ENCODE measurements at places on chromosomes 1 and 21.
A peak's percentile ranks its signal among the peaks of the same experiment; 100 is the strongest.

- peak; percentile 14 for DNase-seq
Measured at GRCh38 chr1:184838504-184838951, 83.9 kb upstream of the EDEM3 start.

DNA sequence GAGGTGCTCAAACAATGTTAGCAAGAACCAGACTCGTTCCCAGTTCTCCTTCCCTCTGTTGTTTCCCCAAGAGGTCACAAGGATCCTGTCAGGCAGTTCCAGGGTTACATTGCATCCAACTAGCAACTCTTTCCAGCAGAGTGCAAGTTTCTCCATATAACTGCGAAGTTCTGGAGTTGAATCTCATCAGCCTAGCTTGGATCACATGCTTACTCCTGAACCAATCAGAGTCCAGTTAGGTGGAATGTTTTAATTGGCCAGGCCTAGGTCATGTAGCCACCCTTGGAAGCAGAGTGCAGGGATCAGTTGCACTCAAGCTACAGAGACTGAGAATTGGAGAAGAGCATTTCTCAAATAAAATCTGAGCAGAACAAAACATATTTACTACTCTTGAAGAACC lies 15.9 kb upstream of the PIK3R3 start:
- DNase-seq: no peak

DNA sequence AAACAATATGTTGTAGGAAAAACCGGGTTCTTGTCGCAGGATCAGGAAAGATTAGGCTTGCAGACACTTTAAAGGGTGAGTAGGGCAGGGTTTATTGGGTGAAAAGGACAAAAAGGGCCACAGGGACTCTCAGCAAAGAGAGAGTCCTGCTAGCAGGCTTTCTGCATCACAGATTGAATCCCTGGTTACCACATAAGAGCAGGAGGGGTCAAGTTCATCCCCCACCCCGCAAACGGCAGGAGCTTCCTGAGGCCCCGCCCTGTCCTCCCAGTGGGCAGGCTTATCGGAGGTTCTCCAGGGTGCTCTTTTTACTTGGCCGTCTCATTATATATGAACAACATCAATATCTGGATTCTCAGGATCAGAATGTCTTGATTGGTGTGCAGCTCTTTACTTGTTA lies 47.7 kb downstream of the SYCP1 start:
- DNase-seq: no peak

GRCh38 chr1:116075990-116076389 lies 35.2 kb upstream of the MAB21L3 start:
- no peak for DNase-seq

DNA sequence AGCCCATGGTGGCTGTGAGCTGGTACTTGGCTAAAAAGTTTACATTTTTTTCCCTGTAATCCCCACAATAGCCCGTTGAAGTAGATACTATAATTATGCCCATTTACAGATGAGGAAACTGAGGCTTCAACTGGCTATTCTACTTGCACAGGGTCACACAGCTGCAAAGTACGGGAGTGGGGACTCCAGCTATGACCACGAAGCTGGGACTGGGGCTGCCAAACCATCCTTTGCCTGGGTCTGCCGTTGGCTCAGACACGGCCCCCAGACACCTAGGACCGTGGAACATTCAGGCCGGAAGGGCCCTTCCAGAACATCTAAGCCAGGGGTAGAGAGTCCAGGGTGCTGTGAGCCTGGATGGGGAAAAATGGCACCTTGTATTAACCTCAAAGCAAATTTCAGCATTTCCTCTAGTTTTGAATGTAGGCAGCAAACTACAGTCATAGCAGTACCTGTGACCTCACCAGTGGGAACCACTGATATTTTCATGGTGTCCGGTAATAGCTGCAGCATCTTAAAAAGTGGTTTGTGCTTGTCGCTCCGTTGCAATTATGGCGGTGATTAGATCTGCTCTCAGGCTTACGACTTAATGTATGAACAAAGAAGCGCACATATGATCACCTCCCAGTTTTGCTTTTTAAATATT lies 4.3 kb downstream of the TP73 start:
- DNase-seq: no peak

- DNase-seq: no peak
Measured at GRCh38 chr1:11053758-11054137, 6.1 kb downstream of the SRM start.

DNA sequence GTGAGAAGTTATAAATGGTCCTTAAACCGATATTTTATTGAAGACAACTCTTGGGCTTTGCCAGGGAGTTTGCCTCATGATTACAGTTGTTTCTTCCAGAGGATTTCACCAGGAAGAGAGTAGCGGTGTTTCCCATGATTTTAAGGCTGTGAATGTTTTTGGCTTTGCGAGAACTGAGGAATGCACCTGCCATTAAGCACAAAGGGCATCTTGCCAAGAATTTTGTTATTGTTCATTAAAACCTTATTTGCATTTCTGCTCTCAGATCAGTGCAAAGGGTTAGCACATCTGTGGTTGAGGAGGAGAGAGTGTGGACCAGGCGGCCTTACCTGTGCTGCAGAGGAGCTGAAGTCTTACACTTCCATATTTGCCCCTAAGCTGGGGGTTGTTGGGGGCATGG lies 13.8 kb downstream of the CNIH3 start:
- no peak for DNase-seq

- no peak for DNase-seq
Measured at GRCh38 chr1:166172106-166172505, 5.3 kb upstream of the FAM78B start.

DNA sequence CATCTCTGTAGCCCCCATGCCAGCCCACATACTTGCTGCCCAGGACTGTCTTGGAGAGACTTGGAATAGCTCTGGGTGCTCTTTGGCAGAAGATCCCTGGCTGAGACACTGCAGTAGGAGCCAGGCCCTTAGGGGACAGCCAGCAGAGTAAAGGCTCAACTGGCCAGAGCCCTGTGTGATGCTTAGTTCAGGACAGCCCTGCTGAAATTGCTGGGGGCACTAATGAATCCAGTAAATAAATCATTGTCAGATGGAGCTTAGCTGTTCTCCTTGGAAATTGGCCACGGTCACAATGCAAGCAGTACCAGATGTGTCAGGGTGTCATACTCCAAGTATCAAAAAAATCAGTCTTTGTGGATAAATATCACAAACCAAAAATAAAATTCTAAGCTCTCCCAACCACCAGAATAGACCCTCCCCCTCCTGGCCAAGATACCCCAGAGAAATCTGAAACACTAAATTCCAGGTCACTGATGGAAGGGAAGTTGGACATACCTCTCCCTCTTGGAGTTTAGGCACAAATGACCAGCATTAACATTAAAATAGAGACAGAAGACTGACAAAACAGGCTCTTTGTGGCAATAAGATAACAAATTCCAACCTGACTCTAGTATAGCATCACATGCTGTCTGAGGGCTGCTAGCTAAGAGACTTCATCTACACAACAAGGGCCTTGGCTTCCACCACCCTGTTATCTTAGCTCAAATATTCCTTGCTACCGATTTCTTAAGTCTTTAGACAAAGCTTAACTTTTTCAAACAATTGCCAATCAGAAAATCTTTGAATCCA lies 83.2 kb upstream of the DNAH14 start:
- DNase-seq: no peak

GRCh38 chr1:109111386-109112055 lies 2.4 kb upstream of the ELAPOR1 start:
- DNase-seq: no peak

GRCh38 chr1:1273512-1274298 lies at the start of gene UBE2J2:
Gene UBE2J2 (minus strand): TSS chr1:1273854. CDS start chr1:1267992, 5,862 bp downstream.
- DNase-seq: peak; percentile 93

GRCh38 chr1:62210960-62211359 lies 16.3 kb downstream of the L1TD1 start:
- DNase-seq: no peak

GRCh38 chr1:209590405-209590804 lies 6.9 kb downstream of the CAMK1G start:
- no peak for DNase-seq

DNA sequence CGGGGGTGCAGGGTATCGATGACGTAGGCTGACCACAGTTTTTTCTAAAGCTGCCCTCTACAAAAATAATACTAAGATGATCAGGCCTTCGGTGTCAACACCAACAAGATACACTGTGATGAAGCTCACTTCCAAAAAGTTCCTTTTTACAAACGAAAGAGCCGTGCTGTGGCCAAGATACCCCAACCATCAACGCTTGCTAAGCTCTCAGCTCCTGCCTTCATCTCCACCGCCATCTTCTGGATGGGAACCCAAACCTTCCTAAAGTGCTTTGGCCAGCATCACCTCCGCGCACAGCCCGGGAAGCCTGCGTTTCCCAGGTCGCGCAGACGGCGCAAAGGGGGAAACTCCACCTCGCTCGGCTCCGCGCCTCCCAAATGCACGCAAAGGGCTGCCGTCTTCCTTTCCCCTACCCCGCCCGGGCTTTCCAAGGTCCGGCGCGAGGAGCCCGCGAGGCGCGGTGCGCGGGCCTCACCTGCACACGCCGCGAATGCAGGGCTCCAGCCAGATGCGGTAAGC lies 541 bp downstream of the USP48 start:
- peak; percentile 56 for DNase-seq

GRCh38 chr21:28703861-28704260 lies 288.8 kb downstream of the LTN1 start:
- DNase-seq: no peak

DNA sequence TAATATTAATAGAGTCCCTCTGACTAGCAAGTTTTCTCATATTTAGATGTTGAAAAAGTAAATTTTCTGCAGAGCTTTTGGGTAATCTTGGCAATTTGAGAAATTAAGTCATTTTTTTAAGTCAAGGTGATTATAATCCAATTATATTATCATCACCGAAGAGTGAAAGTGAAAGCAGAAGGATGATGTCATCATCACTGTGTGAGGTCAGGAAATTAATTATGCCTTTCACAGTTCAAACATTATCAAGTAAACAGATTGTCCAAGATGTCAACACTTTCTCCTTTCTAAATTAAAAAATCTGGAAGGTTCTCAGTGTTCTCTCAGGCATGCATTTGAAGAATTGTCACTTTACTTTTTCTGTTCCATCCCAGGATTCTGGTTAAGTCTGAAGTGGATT lies 296.0 kb downstream of the TBX15 start:
- DNase-seq: no peak

- no peak for DNase-seq
Measured at GRCh38 chr1:29674627-29675326, 438.5 kb downstream of the PTPRU start.

DNA sequence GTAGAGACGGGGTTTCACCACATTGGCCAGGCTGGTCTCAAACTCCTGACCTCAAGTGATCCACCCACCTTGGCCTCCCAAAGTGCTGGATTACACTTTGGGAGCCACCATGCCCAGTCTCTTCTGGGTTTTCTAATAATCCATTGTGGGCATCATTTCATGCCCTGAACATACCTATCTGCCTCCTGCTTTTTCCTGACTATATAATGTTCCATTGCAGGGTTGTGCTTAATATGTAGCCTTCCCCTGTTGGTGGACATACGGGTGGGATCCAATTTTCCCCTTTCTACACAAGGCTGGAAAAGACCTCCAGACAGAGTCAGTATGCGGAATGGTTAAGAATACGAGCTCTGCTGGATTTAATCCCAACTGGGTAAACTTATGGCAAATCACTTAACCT lies 3.5 kb upstream of the ZNF683 start:
- no peak for DNase-seq

GRCh38 chr1:145879775-145880174 lies 5.9 kb downstream of the ANKRD35 start:
- no peak for DNase-seq

DNA sequence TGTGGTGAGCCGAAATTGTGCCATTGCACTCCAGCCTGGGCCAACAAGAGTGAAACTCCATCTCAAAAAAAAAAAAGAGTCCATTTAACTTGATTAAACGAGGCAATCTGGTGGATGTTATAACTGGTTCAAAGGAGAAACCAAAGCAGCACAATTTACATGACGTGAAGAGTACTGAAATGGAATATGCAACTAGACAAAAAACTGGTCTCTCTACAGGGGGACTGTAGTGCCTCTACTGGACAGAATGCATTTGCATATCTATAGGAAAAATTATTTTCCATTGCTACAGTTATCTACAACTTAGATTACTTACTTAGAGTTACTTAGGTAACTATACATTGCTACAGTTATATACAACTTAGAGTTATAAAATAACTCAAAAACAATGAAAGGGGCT lies 2.7 kb upstream of the CAPN2 start:
- DNase-seq: no peak

DNA sequence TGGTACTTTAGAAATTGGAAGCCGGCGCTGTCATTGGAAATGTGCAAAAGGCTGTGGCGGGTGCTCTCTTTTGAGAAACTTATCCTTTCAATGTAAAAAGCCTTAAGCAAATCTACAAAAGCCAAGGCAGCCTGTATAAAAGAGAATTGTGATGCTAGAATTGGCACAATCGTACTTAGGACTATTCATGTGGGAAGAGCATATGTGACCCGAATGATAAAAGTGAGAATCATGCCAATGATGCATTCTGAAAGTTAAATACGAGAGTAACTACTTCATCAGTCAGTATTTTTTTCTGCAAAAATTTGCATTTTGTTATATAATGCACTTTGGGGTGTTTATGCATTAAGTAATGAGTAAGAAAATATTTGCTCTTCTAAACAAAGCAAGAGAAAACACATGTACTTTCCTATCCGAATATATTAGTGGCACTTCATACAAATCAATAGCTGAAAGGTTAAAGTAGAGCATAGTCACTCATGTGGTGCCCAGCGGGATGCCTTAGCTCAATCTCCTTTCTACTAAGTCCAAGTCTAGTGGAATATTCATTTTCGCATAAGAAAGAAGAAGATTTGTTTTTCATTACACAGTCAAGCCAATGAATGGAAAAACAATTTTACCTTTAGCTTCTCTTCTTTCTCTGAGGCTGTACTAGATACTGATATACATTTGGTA lies 1256.6 kb upstream of the B3GALT2 start:
- DNase-seq: no peak

DNA sequence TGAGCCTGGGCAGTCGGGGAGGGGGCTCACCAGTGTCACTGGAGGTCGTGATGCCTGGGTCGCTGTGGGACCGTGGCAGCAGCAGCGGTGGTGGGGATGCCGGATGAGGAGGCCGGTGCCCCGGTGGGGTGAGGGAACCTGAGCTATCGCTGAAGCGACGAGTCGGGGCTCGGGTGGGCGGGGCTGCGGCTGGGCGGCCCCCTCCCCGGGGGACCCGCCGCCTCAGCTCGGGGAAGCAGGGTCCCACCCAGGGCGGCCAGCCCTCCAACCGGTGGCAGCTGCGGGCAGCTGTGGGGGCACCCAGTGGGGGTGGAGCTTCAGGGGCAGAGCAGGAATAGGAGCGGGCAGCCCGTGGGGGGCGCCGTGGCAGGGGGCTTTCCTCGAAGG lies 5.0 kb downstream of the ENTREP3 start:
- DNase-seq: no peak

DNA sequence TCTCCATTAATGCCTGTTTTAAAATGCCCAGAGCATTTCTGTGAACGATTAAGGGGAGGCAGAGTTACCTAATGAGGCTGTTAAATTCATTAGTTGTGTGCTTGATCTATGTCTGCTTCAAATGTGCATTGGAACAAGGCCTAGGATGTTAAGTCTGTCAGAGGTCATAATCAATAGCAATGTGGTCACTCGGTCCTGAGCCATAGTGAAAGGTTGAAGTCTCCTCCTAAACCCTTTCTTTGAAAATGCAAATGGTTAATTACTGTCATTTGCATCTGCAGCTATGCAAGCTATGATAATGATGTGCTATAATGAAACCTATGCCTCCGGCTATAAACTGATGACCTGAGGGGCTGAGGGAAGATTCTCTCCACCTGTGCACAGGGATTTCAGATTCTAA lies 114.2 kb upstream of the NR5A2 start:
- no peak for DNase-seq

GRCh38 chr1:151072224-151072623 lies 1.7 kb downstream of the GABPB2 start:
- no peak for DNase-seq
